ENCODE measurements at places on chromosomes 13 and 19. TPM values are rescaled to one million over a fixed set of nuclear protein-coding genes. Genes with fewer than 3 reads are reported as not detected.

DNA sequence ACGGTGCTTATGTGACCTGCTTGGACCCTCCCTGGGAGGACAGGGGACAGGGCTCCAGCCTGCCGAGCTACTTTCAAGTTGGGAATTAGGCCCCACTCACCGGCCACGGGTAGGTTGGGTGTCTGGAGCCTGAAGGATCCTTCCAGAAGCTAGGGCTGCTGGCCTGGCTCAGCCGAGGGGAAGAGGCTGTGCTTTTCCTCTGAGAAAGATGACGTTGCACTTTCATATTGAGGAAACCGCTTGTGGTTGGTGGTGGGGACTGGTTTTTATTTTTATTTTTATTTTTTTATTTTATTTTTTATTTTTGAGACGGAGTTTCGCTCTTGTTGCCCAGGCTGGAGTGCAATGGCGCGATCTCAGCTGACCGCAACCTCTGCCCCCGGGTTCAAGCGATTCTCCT is at the start of gene TMEM150B:
TMEM150B (minus strand) TSS at position 170 of the 400 bp plus-strand sequence. CDS start 4,305 bp downstream, outside the sequence.
- no peaks in the 10 kb centered on the region for H3K36me3 ChIP-seq
- H3K27ac ChIP-seq = no peak within 1 kb of the TSS
- DNase-seq = no peak
- H3K4me3 ChIP-seq = peak within 1 kb of the TSS; percentile 33
- peaks cover 8% of the 10 kb centered on the region for H3K4me1 ChIP-seq

DNA sequence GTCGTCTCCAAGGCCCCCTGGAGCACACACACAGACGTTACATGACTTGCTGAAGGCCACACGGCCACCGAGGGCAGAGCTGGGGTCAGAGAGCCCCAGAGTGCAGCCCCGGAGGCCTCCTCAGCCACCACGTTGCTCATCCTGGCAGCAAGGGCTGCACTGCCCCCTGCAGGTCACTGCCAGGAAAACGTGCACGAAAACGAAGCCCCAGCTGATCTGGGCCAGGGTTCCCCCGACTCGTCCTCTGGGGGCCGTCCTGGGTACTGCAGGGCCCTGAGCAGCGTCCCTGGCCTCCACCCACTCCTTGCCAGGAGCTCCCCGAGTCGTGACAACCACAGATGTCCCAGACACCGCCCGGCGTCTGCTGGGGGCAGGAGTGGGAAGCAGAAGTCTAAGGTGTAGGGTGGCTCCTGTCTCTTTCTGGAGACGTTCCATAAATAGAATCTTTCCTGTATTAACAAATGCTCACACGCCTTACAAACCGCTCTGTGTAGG is 3.4 kb downstream of the TPGS1 start:
- H3K27ac ChIP-seq = peak overlapping the region; percentile 99
- no peaks in the 10 kb centered on the region for H3K27me3 ChIP-seq
- no peaks in the 10 kb centered on the region for H3K36me3 ChIP-seq
- peaks cover 37% of the 10 kb centered on the region for H3K4me1 ChIP-seq
- peak overlapping the region; percentile 97 for H3K4me3 ChIP-seq

DNA sequence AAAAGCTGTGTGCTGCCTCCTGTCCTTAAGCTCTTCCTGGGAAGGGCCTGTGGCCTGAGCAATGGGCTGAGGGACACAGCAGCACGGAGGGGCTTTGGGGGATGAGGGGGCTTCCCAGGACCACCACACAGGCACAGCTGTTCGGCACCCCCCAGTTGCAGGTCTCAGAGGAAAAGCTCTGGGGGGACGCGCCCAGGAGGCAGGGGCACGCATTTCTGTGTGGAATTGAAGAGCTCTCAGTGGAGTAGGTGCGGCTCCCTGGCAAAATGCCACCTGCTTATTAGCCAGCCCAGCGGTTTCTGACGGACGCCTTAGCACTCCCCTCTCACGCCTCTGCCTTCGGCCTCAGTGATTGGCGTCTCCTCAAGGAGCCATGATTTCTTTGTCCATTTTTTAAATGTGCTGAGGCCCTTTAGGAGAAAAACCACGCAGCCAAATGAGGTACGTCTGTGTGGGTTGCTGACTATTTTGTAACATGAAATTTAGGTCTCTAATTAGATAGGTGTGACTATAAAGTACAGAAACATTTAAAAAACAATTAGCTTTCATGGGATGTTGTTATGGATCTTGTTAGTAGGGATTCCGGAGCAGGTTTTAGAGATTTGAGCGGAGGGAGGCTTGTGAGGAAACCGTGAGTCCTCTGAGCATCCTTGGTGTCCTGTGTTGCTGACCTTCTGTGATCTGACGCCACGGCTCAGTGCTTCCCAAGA is 4.0 kb downstream of the MCF2L start:
- H3K36me3 ChIP-seq = no peaks in the 10 kb centered on the region
- H3K27me3 ChIP-seq = peaks cover 6% of the 10 kb centered on the region
- no peak for DNase-seq

DNA sequence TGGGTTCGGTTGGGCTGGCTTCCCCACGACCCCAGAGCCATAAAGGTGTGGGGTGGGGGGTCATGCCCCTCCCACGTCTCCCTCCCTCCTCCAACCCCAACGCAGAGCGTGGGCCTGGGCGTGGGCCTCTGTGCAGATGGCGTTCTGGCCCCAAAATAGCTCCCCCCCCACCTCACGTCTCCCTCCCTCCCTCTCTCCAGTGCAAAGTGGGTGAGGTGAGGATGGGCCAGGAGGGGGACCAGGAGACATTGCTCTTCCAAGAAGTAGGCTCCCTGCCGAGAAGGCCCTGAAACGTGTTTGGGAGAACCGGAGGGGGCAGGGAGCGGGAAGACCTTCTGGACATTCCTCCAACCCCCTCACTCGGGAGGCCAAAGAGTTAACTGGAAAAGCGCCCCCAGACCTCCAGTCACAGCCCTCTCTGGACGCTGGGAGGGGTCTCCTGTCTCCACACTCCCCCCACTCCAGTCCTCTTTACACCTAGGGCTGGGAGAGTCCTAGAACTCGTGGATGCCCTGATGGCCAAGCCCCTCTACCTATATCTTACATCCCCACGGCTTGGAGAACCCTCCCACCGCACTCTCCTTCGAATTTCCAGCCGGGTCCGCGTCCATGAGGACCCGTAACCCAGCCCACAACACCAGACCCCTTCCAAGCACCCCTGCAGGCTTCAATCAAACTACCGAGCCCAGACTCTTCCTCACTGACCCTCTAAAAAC is 855 bp downstream of the UNC13A start:
- H3K27me3 ChIP-seq = peaks cover 46% of the 10 kb centered on the region
- H3K36me3 ChIP-seq = peaks cover 6% of the 10 kb centered on the region
- H3K4me1 ChIP-seq = peaks cover 4% of the 10 kb centered on the region
- peak overlapping the region; percentile 33 for H3K4me3 ChIP-seq
- no peak overlapping the region for H3K27ac ChIP-seq

GRCh38 chr19:35986664-35987570 is 8.1 kb upstream of the SDHAF1 start:
- H3K36me3 ChIP-seq = peaks cover 5% of the 10 kb centered on the region
- peaks cover 38% of the 10 kb centered on the region for H3K27me3 ChIP-seq
- H3K27ac ChIP-seq = no peak overlapping the region
- DNase-seq = no peak

The CABP5 gene
- total RNA-seq = not detected

DNA sequence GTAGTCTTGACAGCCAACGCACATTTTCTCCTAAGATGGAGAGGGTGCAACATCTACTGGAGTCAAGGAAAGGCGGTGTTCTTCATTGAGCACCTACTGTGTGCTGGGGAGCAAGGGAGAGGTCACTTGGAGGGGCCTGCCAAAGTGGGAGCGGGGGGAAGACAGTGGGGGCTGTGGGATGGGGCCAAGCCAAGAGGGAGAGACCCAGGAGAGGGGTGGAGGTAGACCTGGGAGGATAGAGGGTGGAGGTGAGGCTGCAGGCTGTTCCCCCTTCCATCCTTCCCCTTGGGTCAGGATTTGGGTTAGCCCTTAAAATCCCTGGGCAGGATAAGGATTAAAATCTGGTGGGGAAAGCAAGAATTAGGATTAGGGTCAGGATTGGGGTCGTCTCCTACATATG is 1.7 kb upstream of the PLPP2 start:
- H3K36me3 ChIP-seq = no peaks in the 10 kb centered on the region
- DNase-seq = no peak
- H3K4me1 ChIP-seq = peaks cover 7% of the 10 kb centered on the region
- H3K27me3 ChIP-seq = peaks cover 59% of the 10 kb centered on the region
- no peak overlapping the region for H3K27ac ChIP-seq

The KLK14 gene
- 0.32 TPM for total RNA-seq

DNA sequence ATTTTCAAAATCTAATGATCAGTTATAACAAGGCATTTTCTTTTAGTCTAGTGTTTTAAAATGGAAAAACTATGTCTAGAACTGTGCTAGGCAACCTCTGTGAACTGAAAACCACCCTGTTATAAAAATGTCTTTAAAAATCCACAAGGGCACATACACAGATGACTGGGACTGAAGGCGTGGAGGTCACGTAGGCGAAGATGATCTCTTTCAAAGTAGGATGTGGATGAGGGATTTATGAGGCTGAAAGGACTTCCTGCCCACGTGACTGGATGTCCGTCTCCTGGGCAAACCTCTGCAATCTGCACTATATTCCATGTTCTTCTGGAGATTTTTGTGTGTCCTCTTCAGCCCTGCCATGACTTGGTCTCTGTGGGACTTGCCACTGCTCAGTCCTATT is 84.2 kb upstream of the ZNF536 start:
- H3K4me1 ChIP-seq = no peaks in the 10 kb centered on the region
- no peak for DNase-seq
- no peaks in the 10 kb centered on the region for H3K36me3 ChIP-seq

GRCh38 chr13:102703726-102704035 is 8.8 kb upstream of the METTL21C start:
- H3K27ac ChIP-seq = no peak overlapping the region
- H3K36me3 ChIP-seq = no peaks in the 10 kb centered on the region

GRCh38 chr13:45178349-45179162 is 22.3 kb downstream of the KCTD4 start:
- DNase-seq = no peak
- H3K4me1 ChIP-seq = peaks cover 27% of the 10 kb centered on the region
- no peaks in the 10 kb centered on the region for H3K27me3 ChIP-seq
- H3K4me3 ChIP-seq = no peak overlapping the region

- H3K4me1 ChIP-seq = no peaks in the 10 kb centered on the region
- no peaks in the 10 kb centered on the region for H3K27me3 ChIP-seq
- H3K4me3 ChIP-seq = no peak overlapping the region
These were observed 379.6 kb downstream of the SLITRK6 start for GRCh38 chr13:85419611-85420010.

GRCh38 chr13:61777899-61778298 is 362.2 kb upstream of the PCDH20 start:
- no peaks in the 10 kb centered on the region for H3K4me1 ChIP-seq
- no peak overlapping the region for H3K27ac ChIP-seq
- H3K27me3 ChIP-seq = no peaks in the 10 kb centered on the region
- no peaks in the 10 kb centered on the region for H3K36me3 ChIP-seq
- DNase-seq = no peak

Data from T-helper 17 cell (primary cell).